Sigmoid colon (tissue), 7 donors: ENCODE measurements at places on chromosomes 4 and X. TPM values are rescaled to one million over a fixed set of nuclear protein-coding genes. Genes with fewer than 3 reads are reported as not detected.

- no peak for DNase-seq
- no peaks in the 10 kb centered on the region for H3K36me3 ChIP-seq
- peaks cover 22% of the 10 kb centered on the region for H3K4me1 ChIP-seq
- no peak overlapping the region for H3K27ac ChIP-seq
- H3K27me3 ChIP-seq, result peaks cover 66% of the 10 kb centered on the region
Observed at GRCh38 chr4:8862800-8863685, 8.6 kb downstream of the HMX1 start.

DNA sequence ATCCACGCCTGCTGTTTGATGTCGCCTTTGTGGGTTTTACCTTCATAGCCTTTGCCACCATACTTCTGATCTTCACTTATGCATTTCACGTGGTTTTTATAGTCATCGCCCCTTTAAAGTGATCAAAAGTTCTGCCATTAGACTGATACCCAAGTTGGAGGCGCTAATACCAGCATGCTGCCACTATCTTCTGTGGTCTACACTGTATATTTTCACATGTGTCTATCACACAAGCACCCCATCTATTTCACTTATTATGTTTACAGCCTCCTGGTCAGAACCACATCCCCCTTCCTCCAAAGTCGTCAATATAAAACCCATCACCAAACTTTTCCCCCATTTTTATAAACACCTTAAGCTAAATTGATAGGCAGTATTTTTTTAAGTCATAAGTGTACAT is 8.2 kb downstream of the LYAR start:
- H3K4me3 ChIP-seq, result no peak overlapping the region
- H3K36me3 ChIP-seq, result peaks cover 23% of the 10 kb centered on the region
- H3K4me1 ChIP-seq, result no peaks in the 10 kb centered on the region
- H3K27ac ChIP-seq, result no peak overlapping the region

DNA sequence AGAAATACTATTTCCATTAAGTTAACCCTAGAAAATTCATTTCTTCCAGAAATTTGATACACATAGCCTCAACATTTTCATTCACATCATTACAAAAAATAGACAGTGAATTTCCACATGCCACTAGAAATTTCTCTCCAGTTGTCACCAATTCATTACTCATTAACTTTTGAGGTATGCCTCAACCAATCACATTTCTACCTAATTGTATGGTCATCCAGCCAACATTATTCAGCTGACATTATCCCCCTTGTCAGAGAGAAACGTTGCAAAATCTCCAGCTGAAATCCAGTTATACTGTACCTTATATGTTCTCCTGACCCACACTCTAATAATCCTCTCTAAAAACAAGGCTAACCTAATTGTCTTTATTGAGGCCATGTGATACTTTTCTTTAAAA is 24.8 kb downstream of the FRYL start:
- H3K36me3 ChIP-seq, result no peaks in the 10 kb centered on the region
- no peaks in the 10 kb centered on the region for H3K27me3 ChIP-seq
- no peak for DNase-seq
- no peak overlapping the region for H3K27ac ChIP-seq

DNA sequence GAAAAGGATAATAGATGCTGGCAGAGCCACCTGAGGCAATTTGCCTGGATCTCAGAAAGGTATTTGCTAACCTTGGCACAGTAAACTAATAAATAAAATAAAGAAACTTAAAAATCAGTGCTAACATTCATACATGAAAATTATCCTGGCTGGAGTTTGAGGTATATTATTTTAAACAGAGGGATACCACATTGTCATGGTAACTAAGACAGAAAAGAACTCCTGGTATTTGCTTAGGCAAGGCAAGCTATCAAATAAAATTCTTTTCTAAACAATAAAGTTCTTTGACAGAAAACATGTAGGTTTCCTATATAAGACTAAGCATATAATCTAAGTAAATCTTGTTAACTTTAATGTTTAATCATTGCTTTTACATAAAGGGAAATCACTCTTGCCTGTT is 218.8 kb downstream of the MAGEB17 start:
- no peak overlapping the region for H3K27ac ChIP-seq
- H3K27me3 ChIP-seq, result no peaks in the 10 kb centered on the region
- no peaks in the 10 kb centered on the region for H3K36me3 ChIP-seq
- H3K4me1 ChIP-seq, result no peaks in the 10 kb centered on the region
- H3K4me3 ChIP-seq, result no peak overlapping the region
- DNase-seq, result no peak

- no peaks in the 10 kb centered on the region for H3K36me3 ChIP-seq
- no peaks in the 10 kb centered on the region for H3K4me1 ChIP-seq
- no peaks in the 10 kb centered on the region for H3K27me3 ChIP-seq
- no peak for DNase-seq
- no peak overlapping the region for H3K4me3 ChIP-seq
- no peak overlapping the region for H3K27ac ChIP-seq
Observed at GRCh38 chr4:55407119-55407518, 11.4 kb downstream of the TMEM165 start.

DNA sequence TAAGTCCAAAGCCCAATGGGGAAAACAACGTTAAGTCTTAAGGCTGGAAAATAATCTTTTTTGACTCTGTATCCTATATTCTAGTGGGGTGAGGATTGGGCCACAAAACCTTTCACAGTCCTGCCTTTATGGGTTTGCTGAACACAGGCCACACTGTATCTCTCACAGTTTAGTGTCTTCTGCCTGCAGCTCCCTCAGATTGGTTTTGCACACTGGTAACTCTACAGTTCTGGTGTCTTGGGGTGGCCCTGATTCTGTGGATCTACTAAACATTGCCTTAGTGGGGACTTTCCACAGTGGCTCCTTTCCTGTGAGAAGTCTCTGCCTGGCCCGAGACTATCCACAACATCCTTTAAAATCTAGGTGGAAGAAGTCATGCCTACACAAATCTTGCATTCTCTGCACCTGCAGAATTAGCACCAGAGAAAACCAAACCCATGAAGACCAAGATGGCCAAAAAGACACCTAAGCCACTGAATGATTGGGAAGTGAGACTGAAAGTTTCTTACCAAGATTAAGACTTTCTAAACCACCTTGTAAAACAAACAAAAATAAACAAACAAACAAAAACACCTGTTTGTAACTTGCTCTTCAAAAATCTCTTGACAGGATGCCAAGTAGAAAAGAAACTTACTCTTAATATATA is 150.4 kb upstream of the PCDH10 start:
- no peaks in the 10 kb centered on the region for H3K36me3 ChIP-seq
- H3K4me3 ChIP-seq, result no peak overlapping the region
- H3K27me3 ChIP-seq, result no peaks in the 10 kb centered on the region
- no peak for DNase-seq
- H3K27ac ChIP-seq, result no peak overlapping the region
- H3K4me1 ChIP-seq, result no peaks in the 10 kb centered on the region

CT45A1 gene
- polyA plus RNA-seq, result not detected

DNA sequence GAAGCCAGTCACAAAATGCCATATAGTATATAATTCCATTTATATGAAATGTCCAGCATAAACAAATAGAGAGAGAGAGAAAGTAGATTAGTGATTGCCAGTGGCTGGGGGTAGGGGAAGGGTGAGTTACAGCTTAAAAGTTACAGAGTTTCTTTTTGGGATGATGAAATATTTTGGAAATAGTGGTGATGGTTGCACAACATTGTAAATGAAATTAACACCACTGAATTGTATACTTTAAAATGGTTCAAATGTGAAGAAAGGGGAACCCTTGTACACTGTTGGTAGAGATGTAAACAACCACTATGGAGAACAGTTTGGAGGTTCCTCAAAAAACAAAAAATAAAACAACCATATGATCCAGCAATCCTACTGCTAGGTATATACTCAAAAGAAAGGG is 131.2 kb upstream of the GPC4 start:
- no peaks in the 10 kb centered on the region for H3K4me1 ChIP-seq
- no peak overlapping the region for H3K27ac ChIP-seq
- no peak for DNase-seq
- no peaks in the 10 kb centered on the region for H3K27me3 ChIP-seq
- H3K36me3 ChIP-seq, result no peaks in the 10 kb centered on the region
- H3K4me3 ChIP-seq, result no peak overlapping the region

TMEM47 gene
- polyA plus RNA-seq, result 4.7 TPM

- H3K36me3 ChIP-seq, result no peaks in the 10 kb centered on the region
- peaks cover 4% of the 10 kb centered on the region for H3K4me1 ChIP-seq
- no peak overlapping the region for H3K27ac ChIP-seq
- no peak for DNase-seq
- H3K4me3 ChIP-seq, result no peak overlapping the region
Observed at GRCh38 chrX:115576676-115577075, 15.7 kb downstream of the PLS3 start.

GRCh38 chrX:2632533-2633504 is 58.3 kb upstream of the CD99 start:
- H3K4me1 ChIP-seq, result no peaks in the 10 kb centered on the region
- no peak overlapping the region for H3K27ac ChIP-seq
- H3K36me3 ChIP-seq, result no peaks in the 10 kb centered on the region
- no peak for DNase-seq

SFRP2 gene
- not detected for polyA plus RNA-seq

DNA sequence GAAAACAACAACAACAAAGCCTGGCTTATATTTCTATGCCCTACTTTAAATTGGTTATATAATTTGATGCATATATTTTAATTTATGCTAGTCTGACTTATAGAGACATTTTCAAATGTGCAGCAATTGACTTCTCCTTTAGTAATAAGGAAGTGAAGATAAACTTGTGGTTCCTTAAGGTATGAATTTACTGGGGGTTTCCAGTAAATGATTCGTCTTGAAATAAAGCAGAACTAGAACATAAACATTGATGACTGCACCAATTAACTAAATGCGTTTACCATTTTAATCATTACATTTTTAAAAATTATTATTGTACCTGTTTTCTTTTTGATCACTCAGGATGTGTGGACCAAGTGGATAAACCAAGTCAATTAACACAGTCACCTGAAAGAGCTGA is 99.6 kb upstream of the CCSER1 start:
- DNase-seq, result no peak
- no peaks in the 10 kb centered on the region for H3K4me1 ChIP-seq
- no peak overlapping the region for H3K27ac ChIP-seq
- no peaks in the 10 kb centered on the region for H3K27me3 ChIP-seq

DNA sequence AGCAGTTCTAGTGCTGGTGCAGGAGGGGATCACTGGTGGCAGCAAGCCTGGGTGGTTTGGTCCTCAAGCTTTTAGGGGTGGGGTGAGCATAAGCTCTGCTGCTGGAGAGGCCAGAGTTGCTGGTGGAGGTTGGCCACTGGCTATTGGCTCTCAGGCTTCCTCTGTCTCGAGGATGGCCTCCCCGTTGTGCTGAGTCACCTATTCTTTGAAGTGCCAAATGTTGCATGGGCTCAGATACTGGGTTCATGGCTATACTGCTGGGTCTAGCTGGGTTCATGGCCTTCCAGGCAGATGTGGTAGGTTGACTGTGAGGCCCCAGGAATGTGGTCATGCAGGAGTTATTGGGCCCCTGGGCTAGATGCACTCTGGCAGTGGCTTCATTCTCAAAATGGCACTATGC is 466.3 kb downstream of the NAF1 start:
- no peak for DNase-seq
- H3K36me3 ChIP-seq, result no peaks in the 10 kb centered on the region
- H3K27me3 ChIP-seq, result no peaks in the 10 kb centered on the region

GRCh38 chrX:77742788-77743476 is 43.1 kb downstream of the ATRX start:
- no peaks in the 10 kb centered on the region for H3K27me3 ChIP-seq
- no peak overlapping the region for H3K27ac ChIP-seq
- no peaks in the 10 kb centered on the region for H3K36me3 ChIP-seq
- DNase-seq, result no peak

- H3K36me3 ChIP-seq, result no peaks in the 10 kb centered on the region
- H3K4me1 ChIP-seq, result no peaks in the 10 kb centered on the region
Observed at GRCh38 chrX:100248885-100249493, 161.1 kb downstream of the PCDH19 start.

DNA sequence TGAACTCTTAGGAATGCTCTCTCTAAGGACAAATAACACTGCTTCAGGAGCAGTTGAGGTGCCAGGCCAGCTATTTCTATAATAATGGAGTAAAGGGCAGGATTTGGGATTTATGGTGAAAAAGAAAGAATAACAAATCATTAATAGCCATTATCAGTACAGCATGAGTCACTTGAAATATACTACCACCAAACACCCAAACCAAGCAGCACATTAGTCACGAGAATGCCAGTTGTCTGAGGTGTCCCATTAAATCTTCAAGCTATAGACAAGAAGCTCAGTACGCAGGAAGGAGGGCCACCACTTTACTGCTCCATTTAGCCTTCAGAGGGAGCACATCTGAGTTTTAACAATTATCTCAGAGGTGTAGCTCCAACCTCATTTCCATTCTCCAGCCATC is 106.8 kb upstream of the MAGEA10 start:
- H3K36me3 ChIP-seq, result no peaks in the 10 kb centered on the region
- no peak for DNase-seq
- no peak overlapping the region for H3K4me3 ChIP-seq
- no peaks in the 10 kb centered on the region for H3K4me1 ChIP-seq

EPHA5 gene
- polyA plus RNA-seq, result not detected

- H3K4me1 ChIP-seq, result peaks cover 22% of the 10 kb centered on the region
- H3K4me3 ChIP-seq, result no peak overlapping the region
- H3K27ac ChIP-seq, result peak overlapping the region; percentile 55
- no peak for DNase-seq
- H3K36me3 ChIP-seq, result peaks cover 8% of the 10 kb centered on the region
- H3K27me3 ChIP-seq, result no peaks in the 10 kb centered on the region
Observed at GRCh38 chr4:2245057-2245786, 3.3 kb upstream of the HAUS3 start.

- H3K4me3 ChIP-seq, result no peak overlapping the region
- no peaks in the 10 kb centered on the region for H3K27me3 ChIP-seq
- H3K27ac ChIP-seq, result peak overlapping the region; percentile 38
- no peak for DNase-seq
- no peaks in the 10 kb centered on the region for H3K4me1 ChIP-seq
- no peaks in the 10 kb centered on the region for H3K36me3 ChIP-seq
Observed at GRCh38 chr4:119647558-119647957, 19.0 kb upstream of the PDE5A start.

DNA sequence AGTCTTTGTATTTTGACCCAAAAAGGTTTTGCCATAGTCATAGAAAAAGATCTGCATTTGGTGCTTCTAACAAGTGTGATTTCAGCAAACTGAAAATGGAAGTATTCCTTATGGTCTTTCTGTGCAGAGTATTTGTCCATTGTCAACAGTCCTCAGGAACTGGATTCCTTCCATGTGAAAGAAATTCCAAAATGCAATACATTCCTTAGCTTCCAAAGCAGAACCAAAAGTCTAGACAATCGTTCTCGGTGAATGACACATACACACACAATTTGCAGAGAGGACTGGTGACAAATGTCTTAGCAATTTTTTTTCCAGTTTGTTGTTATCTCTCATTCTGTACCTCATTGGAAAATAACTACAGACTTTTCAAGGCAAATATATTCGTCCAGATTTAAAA is 562.2 kb upstream of the SLIT2 start:
- H3K4me3 ChIP-seq, result no peak overlapping the region
- no peaks in the 10 kb centered on the region for H3K36me3 ChIP-seq
- no peak for DNase-seq
- no peaks in the 10 kb centered on the region for H3K27me3 ChIP-seq

LDOC1 gene
- 3.0 TPM for polyA plus RNA-seq

- no peak overlapping the region for H3K27ac ChIP-seq
- no peak for DNase-seq
- H3K36me3 ChIP-seq, result no peaks in the 10 kb centered on the region
- no peak overlapping the region for H3K4me3 ChIP-seq
Observed at GRCh38 chrX:110748256-110748806, 47.3 kb downstream of the CHRDL1 start.
